ENCODE measurements at places on chromosomes 5 and 9.

DNA sequence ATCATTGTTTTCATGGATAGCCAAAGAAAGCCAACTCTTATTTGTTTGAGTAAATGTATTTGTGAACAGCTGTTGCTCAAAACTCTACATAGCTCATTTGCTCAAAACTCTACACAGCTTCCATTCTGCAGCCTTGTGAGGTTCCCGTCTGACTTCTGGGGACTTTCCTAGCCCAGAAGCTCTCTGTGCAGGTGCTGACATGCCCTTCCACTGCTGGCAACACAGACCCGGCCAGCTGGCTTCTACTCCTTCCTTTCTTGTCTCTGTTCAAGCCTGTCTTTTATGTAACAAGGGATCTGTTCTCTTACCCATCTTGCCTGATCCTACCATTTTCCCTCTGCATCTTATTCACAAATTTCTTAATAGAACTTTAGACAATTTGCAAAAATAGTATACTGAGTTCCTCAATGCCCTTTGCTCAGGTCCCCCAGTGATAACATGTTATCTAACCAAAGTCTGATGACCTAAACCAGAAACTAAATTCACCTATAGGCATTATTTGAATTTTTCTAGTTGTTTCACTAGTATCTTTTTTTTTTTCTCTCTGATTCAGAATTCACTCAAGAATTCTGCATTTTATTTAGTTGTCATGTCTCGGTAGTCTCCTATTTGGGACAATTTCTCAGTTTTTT, 556.5 kb upstream of the SEMA6A start:
- no peak for DNase-seq

- DNase-seq: no peak
Measured at GRCh38 chr5:155406815-155407214, 393.3 kb downstream of the KIF4B start.

GRCh38 chr9:135369412-135369990, 110.1 kb upstream of the PPP1R26 start:
- DNase-seq: no peak

DNA sequence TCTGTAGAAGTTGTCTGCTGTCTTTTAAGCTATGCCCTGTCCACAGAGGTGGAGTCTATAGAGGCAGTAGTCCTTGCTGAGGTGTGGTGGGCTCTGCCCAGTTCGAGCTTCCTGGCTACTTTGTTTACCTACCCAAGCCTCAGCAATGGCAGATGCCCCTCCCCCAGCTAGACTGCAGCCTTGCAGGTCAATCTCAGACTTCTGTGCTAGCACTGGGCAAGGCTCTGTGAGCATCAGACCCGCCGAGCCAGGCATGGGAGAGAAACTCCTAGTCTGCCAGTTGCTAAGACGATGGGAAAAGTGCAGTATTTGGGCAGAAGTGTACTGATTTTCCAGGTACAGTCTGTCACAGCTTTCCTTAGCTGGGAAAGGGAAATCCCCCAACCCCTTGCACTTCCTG, 694.1 kb upstream of the CDH6 start:
- no peak for DNase-seq

- DNase-seq: peak; percentile 15
Measured at GRCh38 chr9:14692470-14693250, 572 bp downstream of the ZDHHC21 start.

DNA sequence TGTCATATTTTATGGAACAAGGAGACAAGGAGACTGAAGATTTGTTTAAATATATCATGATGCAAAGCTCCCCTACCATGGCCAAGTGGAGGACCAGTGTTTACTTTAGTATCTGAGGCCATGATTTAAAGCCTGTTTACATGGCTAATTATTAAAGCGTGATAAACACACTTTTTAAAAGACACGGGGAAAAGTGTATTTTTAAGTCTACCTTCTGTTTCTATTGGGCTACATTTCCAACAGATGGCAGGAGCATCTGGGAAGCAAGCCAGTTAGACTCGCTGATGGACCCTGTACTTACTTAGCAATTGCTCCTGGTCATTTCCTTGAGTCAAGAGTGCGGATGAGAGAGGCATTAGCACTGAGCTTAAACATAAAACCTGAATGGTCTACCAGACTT, 480.3 kb upstream of the SEMA6A start:
- DNase-seq: no peak

GRCh38 chr9:68619636-68620035, 79.0 kb upstream of the TMEM252 start:
- no peak for DNase-seq
